ENCODE measurements at places on chromosomes 5 and 9.

- no peak for DNase-seq
Observed at GRCh38 chr9:69888856-69889585, 68.4 kb downstream of the CFAP95 start.

DNA sequence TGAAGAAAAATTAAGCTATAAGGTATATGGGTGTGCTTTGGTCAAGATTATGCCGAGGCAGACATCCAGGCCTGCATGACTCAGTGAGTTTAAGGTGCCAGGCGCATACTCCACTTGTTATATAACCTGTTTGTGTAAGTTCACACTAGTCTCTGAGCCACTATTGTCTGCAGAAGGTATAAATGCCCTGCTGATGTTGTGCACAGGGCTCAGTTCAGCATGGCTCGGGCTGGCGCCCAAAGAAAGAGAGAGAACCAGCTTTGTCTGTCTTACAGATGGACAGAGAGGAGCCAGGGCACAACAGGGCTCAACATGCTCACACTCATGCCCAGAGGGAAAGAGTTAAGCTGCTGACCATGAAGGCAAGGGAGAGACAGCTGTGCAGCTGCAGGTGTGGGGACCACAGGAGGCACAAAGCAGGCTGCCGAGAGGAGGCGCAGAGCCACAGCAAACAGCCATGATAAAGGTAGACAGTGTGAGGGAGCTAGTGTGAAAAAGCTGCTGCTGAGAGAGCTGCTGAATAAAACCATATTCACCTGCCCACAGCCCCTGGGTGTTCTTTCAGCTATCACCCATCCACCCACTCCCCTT is 1587.6 kb upstream of the C9orf72 start:
- no peak for DNase-seq

DNA sequence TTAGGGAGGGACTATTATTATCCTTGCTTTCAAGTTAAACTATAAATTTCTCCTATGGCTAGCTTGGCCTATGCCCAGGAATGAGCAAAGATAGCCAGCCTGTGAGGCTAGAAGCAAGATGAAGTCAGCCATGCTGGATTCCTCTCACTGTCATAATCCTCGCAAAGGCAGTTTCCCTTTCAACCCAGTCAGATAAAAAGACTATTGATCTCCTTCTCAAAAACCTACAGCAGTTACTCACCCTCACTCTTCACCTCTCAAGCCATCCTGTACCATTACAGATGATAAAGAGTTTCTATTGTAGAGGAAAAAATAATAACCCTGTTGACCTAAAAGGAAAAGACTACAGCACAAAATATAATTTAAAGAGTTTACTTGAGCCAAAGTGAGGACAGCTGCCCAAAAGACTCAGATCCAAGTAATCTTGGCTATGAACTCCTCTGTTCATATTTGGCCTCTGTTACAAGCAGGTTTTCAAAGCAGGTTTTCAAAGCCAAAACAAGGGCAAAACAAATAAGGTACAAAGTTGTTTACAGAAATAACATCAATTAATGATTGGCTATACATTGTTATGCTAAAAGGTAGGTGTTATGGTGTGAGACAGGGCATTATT is 41.7 kb downstream of the KCNV2 start:
- DNase-seq = no peak

GRCh38 chr5:82809420-82810143 is 267.6 kb downstream of the TMEM167A start:
- DNase-seq = no peak

DNA sequence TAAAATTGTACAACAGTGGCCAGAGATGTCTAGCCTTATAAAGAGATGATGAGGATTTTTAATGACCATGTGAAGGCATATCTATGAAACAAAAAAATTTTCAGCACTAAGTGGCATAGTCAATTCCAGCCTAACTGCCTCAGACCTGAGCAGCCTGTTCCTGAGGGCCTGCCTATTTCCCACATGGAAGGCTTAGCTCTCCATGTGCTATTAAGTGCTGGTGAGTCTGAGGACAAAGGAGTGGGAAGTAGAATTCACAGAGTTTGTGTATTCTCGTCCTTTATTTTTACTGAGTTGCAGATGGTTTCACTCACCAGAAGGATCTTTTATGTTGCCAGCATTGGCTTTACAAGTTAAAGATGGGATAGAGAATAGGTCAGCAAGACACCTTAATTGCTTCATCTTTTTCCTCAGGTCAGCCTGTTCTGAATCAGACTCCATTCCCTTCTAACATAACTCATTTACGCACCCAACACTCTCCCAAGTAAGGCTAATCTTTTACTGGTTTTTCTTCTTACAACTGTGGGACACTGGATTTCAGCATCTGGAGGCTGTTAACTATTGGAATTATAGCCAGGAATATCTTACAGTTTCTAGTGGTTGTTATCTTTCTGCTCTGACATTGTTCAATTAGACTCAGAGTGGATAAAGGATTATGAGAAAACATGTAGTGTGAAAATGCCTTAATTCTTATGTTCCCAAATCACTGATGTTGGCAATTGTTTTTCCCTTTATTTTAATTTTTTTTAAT is 76.8 kb downstream of the ISOC1 start:
- DNase-seq = no peak

GRCh38 chr5:178531786-178532185 is 58.4 kb downstream of the COL23A1 start:
- no peak for DNase-seq

DNA sequence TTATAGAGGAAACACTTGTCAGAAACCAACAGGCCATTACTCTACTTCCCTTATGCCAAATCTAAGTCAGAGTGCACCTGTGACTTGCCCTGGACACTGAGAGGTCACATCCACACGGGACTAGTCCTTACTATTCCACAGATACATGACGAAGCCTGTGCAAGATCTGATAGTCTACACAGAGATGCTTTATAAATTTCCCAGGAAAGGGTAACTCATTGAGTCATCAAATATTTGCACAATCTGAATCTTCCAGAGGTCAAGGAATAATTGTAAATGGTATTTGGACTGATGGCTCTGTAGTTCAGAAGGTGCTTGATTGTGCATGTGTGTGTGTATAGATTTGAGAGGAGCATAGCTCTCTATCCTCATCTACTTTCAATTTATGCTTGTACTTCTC is 55.2 kb upstream of the JAK2 start:
- no peak for DNase-seq

GRCh38 chr5:18566671-18567070 is 932.4 kb downstream of the TAF11L14 start:
- no peak for DNase-seq

GRCh38 chr9:99628849-99629620 is 192.7 kb upstream of the NR4A3 start:
- no peak for DNase-seq

GRCh38 chr5:2283481-2284045 is 400.8 kb upstream of the IRX4 start:
- DNase-seq = no peak

- no peak for DNase-seq
Observed at GRCh38 chr9:131594906-131595665, 49.8 kb downstream of the PRRT1B start.

DNA sequence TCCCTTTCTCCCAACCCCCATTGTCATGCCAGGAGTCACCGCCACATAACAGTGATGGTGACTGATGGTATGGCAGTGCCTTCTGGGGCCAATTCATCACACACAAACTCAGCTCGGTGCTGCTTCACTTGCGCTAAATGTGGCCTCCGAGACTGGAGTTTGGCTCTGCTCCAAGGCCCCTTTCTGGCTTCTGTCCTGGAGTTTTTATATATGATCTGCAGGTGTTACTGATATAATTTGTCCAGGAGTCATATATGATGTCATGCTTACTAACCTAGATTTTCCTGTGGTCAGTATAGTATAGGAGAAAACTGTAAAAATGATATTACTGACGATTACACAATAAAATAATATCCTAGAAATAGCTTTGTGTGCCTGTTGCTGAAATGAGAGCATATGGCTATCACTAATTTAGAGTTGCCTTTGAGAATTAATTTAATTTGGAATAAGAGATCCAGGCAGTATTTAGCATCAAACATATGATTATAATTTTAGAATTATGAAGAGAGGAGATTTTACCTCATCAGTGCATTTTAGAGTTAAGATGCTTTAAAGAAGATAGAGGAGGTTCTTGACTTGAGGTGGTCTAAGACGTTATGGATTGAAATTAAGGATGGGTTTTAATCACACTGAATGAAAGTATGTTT is 334.1 kb upstream of the CD180 start:
- peak; percentile 38 for DNase-seq
